Uterus (tissue), 4 donors: ENCODE measurements at places on chromosomes 5 and 9. TPM values are rescaled to one million over a fixed set of nuclear protein-coding genes. Genes with fewer than 3 reads are reported as not detected.
A peak's percentile ranks its signal among the peaks of the same experiment; 100 is the strongest.

- no peaks in the 10 kb centered on the region for H3K36me3 ChIP-seq
- H3K4me1 ChIP-seq: no peaks in the 10 kb centered on the region
- no peak overlapping the region for H3K4me3 ChIP-seq
- DNase-seq: no peak
Measured at GRCh38 chr5:75931175-75931574, 152.0 kb upstream of the SV2C start.

GRCh38 chr9:95510709-95511615 lies 5.8 kb downstream of the PTCH1 start:
- peak overlapping the region; percentile 93 for H3K27ac ChIP-seq
- H3K36me3 ChIP-seq: no peaks in the 10 kb centered on the region
- DNase-seq: peak; percentile 89
- H3K27me3 ChIP-seq: no peaks in the 10 kb centered on the region
- peak overlapping the region; percentile 89 for H3K4me3 ChIP-seq

The MARVELD2 gene
- not detected for total RNA-seq

The DOLK gene
- 22.3 TPM for total RNA-seq

The ZNF618 gene
- total RNA-seq: 24.2 TPM

The RLN2 gene
- not detected for total RNA-seq
